ENCODE measurements at places on chromosomes 11 and 22.

GRCh38 chr11:67494371-67495233 lies 10.6 kb downstream of the PITPNM1 start:
- no peak for DNase-seq

DNA sequence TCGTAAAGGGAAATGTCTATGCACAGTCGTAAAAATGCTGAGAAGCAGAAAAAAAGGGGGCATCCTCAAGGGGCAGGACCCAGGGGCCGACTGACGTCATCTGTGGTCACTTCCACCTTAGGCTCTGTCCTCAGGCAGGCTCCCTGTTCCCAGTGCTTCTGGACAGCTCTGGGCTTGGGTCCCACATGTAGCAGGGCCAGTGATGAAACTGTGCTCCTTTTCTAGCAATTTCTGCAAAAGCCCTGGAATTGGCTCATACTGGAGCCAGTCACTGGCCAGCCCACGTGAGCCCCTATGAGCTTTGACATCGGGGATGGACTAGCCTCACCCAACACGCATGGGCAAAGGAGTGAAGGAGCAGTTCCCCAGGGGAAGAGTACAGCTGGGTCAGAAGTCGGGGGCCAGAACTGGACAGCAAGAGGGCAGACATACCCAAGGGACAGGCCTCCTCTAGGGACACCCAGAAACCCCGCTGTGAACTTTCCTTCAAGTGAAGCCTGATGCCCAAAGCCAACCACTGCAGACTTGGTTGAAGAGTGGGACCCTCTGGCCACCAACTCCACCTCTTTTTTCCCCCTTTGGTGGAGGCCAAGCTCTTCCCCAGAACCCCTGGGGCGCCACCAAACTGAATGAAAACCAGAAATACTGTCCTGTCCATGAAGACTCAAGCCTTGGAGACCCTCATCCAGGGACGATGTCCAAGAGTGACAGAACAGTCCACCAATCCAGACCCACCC lies 1349.0 kb downstream of the BRD1 start:
- DNase-seq: no peak

- peak; percentile 28 for DNase-seq
Observed at GRCh38 chr22:23591201-23591791, 11.2 kb upstream of the IGLL1 start.

GRCh38 chr22:30922151-30922611 lies 46.4 kb downstream of the MORC2 start:
- peak; percentile 80 for DNase-seq

GRCh38 chr11:4093519-4094347 lies 866 bp upstream of the RRM1 start:
- no peak for DNase-seq

DNA sequence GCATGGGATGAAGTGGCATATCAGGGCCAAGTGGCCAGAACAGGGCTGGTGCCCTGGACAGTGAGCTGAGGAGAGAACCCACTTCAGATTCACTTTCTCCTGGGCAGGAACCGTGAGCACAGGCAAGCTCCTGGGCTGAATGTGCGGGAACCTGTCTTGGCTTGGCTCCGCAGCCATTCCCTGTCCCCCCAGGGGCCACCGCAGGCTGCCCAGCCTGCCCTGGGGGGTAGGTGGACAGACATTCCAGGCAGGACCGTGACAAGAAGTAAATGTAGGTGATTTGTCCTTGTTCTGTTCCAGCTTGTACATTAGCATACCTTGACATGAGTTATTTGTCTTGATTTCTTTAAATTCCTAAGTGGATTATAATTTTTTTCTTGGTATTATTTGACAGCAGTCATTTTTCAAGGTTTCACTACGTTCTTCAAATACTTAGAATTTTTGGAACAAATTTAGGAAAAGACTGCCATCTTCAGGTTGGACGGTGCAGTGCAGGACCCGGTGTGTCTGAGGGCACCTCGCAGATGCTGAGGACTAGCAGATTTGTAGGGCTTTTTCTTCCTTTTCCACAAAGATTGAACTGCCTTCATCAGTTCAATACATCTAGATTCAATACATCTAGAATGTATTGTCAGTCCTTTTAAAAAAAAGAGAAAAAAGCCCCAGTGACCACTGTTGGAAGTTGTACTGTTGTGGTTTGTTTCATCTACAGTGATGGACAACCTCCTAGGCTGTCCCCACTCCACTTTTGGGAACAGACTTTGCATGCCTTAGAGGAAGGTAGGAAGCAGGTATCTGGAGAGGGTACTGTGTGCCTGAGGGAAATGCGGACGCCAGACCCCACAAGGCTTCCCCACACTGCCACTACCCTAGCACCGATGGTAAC lies 115.1 kb upstream of the RASSF10 start:
- DNase-seq: peak; percentile 32

DNA sequence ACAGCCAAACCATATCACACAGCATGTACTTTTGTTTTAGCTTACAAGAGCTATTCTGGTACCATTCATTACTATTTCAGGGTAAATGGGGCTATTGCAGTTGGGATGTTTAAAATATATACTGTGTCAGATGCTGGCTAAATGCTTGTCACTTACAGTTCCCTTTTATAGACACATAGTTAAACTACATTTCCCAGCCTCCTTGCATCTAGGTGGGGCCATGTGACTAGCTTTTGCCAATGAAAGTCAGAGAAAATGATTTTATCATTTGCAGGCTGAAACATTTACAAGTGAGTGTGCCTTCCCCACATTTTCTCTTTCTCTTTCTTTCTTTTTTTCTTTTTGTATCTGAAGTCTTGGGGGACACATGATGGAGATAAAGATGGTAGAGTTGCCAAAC lies 7.8 kb upstream of the IFTAP start:
- no peak for DNase-seq

GRCh38 chr11:73262851-73263495 lies 9.2 kb upstream of the P2RY6 start:
- DNase-seq: no peak

DNA sequence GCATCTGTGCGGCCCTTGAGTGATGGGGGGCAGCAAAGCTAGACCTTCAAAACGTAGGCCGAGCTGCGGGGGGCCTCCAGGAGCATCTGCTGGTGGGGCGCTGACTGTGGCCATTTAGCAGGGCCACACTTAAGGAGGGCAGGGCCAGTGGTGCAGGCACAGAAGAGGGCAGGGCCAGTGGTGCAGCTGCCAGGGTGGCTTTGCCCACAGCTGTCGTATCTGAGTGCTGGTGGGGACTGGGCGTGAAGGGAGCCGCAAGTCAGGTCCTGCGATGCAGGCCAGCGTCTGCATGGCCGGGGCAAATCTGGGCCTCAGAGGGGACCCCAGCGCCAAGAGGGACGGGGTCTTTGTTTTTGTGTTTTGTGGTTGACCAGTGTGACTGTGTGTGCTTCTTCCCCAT lies 27.7 kb downstream of the RNH1 start:
- no peak for DNase-seq

DNA sequence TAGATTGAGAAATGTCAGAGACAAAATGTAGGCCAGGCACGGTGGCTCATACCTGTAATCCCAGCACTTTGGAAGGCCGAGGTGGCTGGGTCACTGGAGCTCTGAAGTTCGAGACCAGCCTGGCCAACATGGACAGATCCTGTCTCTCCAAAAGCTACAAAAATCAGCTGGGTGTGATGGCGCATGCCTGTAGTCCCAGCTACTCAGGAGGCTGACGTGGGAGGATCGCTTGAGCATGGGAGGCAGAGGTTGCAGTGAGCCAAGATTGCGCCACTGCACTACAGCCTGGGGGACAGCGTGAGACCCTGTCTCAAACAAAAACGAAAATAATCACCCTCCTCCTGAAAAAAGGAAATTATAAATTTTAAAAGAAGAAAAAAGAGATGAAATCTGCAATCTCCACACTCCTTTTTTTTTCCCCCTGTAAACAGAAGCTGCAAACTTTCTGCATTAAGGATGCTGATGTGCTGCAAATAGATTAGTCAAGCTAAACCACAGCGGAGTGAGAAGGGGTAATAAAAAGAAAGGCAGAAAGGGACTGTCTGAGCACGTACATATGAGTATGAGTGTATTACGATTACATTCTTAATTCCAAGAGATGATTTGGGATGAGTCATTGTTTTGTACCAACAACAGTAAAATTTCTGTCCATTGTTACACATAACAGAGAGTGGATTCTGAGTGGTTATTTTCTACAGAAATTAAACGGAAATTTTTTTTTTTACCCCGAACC lies 87.3 kb downstream of the SIK3 start:
- DNase-seq: no peak

DNA sequence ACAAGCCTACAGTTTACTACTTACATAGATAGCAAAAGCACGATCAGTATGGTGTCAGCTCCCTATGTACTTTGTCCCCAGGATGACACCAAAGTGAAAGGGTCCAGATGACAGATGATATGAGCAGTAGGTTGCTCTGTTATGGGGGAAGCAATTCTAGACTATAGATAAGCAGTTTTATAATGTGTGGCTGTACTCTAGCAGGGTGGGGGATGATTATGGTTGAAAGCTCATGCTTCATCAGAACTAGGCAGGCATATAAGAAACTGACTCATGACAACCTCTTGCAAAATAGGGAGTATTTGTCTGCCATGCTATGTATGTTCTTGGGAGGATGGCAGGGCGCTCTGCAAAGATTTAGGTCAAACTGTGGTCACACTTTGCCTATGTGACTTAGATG lies 158.2 kb upstream of the ZBED5 start:
- no peak for DNase-seq

DNA sequence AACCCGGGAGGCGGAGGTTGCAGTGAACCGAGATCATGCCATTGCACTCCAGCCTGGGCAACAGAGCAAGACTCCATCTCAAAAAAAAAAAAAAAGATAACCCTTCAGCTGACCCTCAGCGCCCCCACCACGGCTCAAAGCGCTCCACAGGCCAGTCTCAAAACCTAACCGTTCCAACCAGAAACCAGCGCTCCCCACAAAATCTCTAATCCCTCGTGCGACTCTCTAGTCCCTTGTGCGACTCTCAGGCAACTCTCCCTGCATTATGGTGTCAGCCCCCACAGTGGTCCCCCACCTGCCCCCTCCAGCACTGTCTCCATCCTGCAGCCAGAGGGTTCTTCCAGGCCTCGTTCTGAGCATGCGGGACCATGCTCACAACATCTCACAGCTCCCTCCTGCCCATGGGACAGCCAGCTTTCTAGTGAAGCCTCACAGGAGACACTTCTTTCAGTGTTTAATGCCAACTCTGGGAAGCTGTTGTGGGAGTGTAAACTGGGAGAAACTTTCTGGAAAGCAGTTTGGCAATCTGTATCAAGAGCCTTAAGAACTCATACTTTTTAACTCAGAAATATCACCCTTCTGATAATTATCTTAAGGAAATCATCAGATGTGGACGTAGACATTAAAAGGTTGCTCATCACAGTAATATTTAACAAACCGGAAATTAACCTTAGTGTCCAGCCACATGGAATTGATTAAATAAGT lies 4.2 kb upstream of the RASGRP2 start:
- DNase-seq: no peak

DNA sequence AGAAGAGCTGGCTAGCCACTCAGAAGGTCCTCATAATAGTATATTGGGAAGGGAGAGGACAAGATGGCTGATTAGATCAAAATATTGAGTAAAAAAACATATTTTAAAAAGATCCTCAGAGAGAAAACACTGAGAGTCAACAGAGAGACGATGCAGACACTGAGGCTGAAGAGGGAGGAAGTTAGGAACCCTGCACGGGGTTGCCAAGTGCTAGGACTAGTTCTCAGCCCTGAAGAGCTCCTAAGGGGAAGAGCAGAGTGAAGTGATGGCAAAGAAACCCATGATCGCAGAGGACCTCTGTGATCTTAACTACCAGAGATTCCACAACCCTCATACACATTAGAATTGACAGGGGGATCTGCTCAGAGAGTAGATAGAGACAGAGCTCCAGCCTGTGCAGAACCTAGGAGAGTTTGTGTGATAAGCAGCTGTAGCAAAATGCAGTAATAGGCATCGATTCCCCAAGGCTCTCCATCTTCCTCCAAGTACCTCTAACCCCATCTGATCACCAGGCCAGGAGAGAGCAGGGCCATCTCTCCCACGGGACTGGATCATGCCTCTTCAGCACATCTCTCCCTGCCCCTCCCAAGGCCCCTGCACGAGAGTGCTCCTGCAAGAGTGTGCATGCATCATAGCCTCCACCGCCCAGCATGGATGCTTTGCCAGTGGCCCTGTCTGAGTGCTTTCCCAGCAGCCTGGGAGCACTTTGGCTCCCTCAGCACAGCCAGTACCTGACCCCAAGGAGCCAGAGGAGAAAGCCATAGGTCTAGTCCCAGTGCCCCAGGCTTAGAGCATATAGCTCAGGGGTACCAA lies 41.2 kb upstream of the ARL14EP start:
- no peak for DNase-seq

DNA sequence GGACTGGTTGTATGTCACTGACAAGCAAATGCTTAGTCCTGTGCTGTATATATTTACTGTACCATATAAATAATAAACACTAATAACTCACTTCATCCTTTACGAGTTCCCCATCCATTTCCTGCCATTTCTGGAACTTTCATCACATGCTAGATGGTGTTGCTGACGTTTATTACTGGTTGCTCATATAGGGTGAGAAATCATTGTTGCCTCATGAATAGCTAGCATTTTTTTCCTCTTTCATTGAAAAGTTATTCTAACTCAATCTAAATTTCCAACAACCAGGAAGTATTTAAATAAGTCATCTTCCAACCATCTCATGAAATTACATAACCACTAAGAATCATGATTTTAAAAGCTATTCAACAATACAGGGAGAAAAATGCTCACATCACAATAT lies 88.6 kb upstream of the RCN1 start:
- DNase-seq: no peak

DNA sequence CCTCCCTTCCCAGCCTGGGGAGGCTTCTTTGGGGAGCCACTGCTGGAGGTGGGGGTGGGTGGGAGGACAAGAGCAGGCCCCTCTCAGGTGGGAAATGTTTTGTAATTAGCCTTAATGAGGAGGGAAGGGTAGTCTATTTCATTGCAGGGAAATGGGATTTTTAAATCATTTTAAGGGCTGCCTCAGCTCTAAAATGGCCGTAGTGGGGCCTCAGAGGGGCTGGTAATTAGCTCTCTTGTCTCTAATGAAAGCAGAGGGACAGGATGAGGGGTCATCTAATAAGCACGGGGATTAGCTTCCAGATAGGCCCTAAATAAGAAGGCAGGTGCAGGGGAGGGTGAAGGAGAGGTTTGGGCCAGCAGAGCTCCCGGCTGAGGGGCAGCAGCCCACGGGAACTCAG lies 46.5 kb downstream of the LMO1 start:
- DNase-seq: no peak

DNA sequence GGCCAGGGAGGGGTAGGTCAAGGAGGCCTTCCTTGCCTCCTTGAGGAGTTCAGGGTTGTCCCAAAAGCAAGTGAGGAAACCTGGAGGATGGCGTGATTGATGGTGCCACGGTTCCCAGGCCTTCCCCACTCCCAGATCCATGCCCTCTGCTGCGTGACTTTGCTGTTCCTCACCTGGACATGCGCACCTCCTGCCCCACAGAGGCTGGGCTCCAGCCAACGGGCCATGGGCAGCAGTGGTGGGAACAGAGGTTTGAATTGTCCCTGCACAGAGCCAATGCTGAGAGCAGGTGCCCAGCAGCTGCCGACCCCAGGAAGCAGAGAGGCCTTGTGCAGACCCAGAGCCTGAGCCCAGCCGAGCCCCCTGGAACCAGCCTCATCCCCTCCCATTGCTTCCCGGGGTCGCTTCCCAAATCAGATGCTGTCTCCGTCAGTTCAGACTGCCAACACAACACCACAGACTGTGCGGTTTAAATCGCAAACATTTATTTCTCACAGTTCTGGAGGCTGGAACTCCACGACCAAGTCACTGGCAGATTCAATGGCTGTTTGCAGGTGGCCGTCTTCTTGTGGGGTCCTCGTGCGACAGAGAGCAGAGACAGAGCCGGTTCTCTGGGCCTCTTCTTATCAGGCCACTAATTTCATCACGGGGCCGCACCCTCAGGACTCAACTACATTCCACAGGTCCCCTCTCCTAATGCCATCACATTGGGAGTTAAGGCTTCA lies 6.2 kb upstream of the LINC01488 start:
- DNase-seq: no peak

All from activated T-cell treated with anti-CD3 and anti-CD28 coated beads for 24 hours (primary cell).